Right lobe of liver (tissue), 6 donors: ENCODE measurements at places on chromosomes 1 and 21. TPM values are rescaled to one million over a fixed set of nuclear protein-coding genes. Genes with fewer than 3 reads are reported as not detected.

DNA sequence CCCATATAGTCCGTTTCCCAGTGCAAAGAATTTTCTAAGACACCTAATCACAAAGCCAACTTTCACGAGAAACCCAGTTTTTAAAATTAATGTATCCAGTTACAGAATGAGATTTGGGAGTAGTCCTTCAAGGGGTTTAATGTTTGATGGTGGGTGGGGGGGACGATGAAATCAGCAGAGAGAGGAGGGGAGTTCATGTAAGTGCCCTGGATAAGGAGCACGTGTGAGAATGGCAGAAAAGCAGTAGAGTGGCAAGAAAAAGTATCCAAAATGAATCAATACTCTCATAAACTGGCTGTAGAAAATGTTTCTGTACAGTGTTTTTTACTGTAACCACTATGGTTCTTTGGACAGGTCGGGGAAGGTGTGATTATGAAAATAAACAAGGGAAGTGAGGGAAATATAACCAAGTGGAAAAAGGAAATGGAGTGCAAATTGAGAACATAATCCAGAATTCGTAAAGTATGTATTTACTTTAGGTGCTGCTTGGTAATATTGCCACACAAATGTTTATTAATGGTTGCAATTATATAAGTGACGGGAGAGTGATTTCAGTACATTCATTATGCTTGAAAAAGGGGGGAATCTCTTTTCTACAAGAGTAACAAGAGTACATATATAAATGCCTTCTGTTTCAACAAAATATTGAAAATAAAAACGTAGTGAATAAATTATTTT is 118.7 kb upstream of the RRP15 start:
- H3K4me3 ChIP-seq: no peak overlapping the region
- H3K4me1 ChIP-seq: no peaks in the 10 kb centered on the region
- DNase-seq: no peak
- H3K27me3 ChIP-seq: peaks cover 38% of the 10 kb centered on the region

GRCh38 chr1:55981010-55981650 is 598.2 kb downstream of the PLPP3 start:
- DNase-seq: no peak
- no peaks in the 10 kb centered on the region for H3K4me1 ChIP-seq
- no peaks in the 10 kb centered on the region for H3K27me3 ChIP-seq
- no peaks in the 10 kb centered on the region for H3K36me3 ChIP-seq

- no peak overlapping the region for H3K27ac ChIP-seq
- no peak for DNase-seq
- H3K27me3 ChIP-seq: no peaks in the 10 kb centered on the region
- no peak overlapping the region for H3K4me3 ChIP-seq
- no peaks in the 10 kb centered on the region for H3K4me1 ChIP-seq
Measured at GRCh38 chr1:245365095-245366020, 210.6 kb downstream of the KIF26B start.

DNA sequence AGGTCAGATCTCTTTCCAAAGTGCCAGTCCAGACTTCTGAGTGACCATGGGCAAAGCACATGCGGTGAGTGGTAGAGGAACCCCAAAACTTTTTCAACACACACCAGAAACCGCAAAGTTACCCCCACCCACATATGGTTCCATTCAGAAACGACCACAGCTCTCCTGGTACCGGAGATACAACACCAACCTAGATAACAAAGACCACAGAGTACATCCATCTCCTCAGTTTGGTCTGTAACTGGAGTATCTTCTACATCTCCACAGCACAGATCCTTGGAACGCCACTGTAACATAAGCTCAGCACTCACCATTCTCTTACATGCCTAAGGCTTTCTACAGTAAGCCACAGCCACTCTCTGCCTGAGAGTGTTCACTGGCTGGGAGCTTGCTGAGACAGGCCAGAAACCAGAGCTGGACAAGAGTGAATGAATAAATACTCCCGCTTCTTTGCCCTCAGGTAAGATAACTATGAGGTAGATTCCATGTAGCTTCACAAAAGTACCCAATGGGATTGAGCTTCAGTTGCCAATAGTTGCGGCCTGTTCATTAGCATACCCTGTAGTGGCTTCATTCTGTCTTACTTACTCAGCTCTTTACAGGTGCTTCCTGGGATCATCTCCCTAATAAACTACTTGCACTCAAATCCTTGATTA is 81.8 kb downstream of the SMYD3 start:
- H3K4me1 ChIP-seq: no peaks in the 10 kb centered on the region
- H3K4me3 ChIP-seq: no peak overlapping the region
- H3K27ac ChIP-seq: no peak overlapping the region
- no peaks in the 10 kb centered on the region for H3K36me3 ChIP-seq
- H3K27me3 ChIP-seq: no peaks in the 10 kb centered on the region

Gene ITGB2
- total RNA-seq: 19.6 TPM

Gene FAM72B
- total RNA-seq: 0.68 TPM

Gene CNIH3
- total RNA-seq: 0.66 TPM

Gene ZMYM4
- total RNA-seq: 13.3 TPM

Gene KCNN3
- 0.51 TPM for total RNA-seq
